ENCODE measurements at places on chromosomes 11 and 22.

- no peak for DNase-seq
These were observed 37.2 kb upstream of the ETS1 start for GRCh38 chr11:128624269-128625175.

DNA sequence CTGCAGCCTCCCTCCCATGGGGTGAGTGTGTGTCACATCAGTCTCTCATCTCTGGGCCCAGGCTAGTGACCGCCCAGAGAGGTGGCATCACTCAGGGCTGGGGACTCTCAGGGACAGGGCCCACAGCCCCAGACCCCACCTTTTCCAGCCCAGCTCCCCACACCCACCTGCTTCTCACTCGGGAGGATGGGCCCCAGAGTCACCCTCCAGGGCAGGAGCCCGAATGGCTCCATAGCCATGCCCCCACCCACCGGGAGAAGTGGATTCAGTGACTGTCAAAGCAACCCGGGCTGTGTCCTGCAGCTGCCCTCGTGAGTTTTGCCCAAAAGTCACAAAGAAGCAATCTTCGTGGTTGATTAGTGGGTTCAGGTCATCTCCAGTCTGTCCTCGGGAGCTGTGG is 26.0 kb downstream of the PARVG start:
- no peak for DNase-seq

DNA sequence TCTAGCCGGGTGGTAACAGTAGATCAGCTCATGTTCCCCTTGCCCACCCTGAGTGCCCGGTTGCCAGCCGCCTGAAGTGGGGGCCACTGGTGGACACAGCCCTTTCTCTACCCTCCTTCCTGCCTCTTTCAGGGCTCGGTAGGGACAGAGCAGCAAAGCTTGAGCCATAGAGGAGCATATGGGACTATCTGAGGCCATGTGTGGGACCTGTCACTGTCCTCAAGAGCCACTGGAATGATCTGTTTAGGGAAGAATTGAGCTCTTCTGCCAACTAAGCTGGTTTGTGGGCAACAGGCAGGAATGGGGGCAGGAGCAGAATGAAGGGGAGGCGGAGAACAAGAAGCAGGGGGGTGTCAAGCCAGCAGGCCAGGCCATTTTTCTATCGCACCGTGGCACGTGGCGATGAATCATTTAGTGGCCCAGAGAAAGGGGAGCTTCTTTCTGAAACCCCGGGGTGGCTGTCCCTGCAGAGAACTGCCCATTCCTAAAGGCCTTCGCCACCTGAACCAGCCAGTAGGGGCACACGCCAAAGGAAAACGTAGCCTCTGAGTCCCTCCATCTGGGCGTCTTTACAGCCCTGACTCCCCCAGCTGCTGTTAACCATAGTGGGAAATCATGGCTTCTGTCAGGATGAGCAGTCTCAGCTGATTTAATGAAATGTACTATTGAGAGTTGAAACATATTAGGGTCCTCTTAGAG is 8.8 kb downstream of the ASPHD2 start:
- no peak for DNase-seq

GRCh38 chr22:48717076-48717810 is 1110.4 kb downstream of the BRD1 start:
- no peak for DNase-seq

DNA sequence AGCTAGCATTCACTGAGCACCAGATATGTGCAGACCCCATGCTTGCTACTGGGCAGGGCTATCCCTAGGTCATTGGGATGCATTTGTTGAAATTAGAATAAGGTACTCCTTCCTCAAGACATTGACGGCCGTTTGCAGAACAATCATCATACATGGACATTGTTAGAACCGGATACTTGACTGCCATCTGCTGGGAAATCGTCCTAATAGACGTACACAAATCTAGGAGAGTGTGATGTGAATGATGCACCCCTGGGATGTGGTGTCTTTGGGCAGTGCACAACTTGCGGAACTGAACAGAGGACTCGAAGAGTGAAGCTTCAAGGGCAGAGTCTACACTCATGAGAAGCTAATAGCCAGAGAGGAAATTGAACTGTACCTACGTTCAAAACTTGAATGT is 35.9 kb downstream of the MYO18B start:
- no peak for DNase-seq

Measured in NCI-H2171 (cell line).